CD14-positive monocyte (primary cell): ENCODE measurements at places on chromosomes 3 and 15. TPM values are rescaled to one million over a fixed set of nuclear protein-coding genes. Genes with fewer than 3 reads are reported as not detected.

GRCh38 chr3:153513236-153513635 is 351.2 kb downstream of the RAP2B start:
- DNase-seq = peak; percentile 3

- DNase-seq = no peak
Measured at GRCh38 chr3:145191543-145191942, 969.4 kb downstream of the PLOD2 start.

DNA sequence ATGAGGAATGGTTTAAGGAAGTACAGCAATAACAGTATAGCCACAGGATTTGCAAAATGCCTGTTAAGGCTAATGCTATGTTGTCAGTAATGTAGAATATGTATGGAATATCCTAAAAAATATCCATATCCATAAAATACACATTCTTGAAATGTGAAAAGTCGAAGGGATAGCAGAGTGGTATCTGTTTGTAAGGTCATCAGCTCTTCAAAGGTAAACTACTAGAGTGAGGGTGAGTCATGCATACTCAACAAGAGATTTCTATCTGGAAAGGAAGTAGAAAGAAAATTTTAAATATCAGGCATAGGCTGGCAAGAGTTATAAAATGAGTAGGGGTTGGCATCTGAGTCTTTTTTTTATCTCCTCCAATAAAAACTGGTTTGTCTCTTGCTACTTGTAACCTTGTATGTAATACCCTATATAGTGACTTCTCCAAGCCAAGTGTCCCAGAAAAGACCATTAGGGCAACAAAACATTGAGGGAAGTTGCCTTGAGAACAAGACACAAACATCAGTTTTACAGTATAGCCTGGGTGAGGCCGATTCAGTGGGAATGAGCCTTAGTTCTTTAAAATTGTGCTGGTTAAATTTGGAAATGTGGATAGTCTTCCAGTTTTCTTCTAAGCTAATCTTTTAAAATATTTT is 103.1 kb downstream of the SPATA16 start:
- no peak for DNase-seq

Gene HES1
- 0.26 TPM for polyA plus RNA-seq
